CD8-positive, alpha-beta memory T cell (primary cell): ENCODE measurements at places on chromosomes 2 and 18.

DNA sequence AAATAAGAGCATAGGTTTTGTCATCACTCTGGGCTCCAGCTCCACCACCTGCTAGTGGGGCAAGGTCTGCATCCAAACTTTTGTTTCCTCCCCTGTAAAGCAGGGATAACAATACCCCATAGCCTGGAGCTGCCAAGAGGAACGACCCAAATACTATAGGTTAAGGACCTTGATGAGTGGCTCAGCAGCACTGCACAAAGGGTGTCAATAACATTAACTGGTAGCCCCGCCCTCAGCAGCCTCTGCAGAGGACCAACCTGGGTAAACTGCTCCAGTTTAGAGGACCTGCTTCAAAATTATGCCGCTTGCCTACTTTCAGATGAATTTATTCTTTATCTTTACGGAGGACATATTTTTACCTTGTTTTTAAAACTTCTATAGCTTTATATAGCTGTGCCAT lies 65.8 kb upstream of the RIOK3 start:
- no peak for DNase-seq

DNA sequence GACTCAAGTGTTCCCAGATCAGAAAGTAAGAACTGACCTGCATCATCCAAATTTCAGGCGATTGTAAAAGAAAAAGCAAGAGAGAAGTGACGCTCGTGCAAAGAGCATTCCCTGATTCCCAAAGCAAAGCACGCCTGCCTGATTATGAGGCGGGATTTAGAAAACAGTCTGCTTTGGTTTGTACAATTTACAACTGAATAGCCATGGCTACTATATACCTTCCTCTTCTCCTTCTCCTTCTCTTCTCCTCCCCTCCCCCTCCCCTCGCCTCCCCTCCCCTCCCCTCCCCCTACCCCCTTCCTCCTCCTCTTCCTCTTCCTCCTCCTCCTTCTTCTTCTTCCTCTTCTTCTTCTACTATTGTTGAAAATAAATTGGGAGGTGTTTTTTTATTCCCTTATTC lies 782.9 kb downstream of the GALR1 start:
- no peak for DNase-seq

DNA sequence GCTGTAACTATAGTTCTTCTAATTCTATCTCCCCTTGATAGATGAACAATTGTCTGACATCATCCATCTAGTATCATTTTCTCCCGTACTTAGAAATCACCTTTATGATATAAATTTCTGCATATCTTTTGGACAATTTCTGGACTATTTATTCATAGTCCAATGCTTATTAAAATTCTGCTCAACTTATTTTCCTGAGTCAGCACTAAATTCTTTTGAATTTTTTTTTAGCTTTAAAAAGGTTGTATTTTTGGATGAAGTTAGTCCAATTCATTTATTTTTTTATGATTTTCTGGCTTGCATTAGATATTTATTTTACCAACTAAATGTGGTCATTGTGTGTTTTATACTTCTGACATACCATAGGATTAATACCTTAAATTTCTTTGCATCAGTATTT lies 538.5 kb upstream of the DCC start:
- DNase-seq = no peak

DNA sequence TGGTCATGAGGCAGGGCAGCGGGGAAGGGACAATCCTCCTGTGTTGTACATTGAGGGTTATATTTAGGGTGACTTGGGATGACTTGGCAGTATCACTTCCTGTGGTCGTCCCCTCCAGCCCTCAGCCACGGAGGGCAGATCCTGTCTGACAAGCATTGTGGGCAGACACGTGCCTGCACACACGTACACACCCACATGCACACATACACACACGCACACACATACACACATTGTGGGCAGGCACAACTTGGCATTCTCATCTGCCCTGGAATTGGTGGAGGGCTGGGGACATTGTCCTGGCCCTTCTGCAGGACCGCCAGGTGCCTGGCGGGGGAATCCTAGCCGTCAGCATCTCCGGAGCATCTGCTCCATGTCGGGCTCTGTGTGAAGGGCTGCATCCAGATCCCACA lies 47.6 kb downstream of the ODC1 start:
- DNase-seq = no peak

DNA sequence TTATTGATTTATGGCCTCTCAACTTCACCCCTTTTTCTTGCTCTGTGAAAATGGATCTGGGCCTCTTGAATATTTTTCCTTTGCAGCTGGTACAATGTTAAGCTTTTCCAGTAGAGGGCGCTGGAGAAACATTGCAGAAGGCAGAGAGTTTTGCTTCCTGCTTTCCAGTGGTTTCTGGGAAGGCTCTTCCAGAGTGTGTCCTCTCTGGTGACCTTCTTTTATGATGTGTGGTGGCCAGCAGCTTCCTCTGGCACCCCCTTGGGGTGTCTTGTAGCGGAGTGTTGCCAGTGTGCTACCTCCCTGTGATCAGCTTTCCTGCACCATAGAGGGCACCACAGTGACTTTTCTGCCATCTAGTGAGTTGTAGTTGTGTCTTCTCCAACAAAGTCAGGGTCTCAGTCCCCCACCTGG lies 25.4 kb upstream of the MGAT5 start:
- no peak for DNase-seq

DNA sequence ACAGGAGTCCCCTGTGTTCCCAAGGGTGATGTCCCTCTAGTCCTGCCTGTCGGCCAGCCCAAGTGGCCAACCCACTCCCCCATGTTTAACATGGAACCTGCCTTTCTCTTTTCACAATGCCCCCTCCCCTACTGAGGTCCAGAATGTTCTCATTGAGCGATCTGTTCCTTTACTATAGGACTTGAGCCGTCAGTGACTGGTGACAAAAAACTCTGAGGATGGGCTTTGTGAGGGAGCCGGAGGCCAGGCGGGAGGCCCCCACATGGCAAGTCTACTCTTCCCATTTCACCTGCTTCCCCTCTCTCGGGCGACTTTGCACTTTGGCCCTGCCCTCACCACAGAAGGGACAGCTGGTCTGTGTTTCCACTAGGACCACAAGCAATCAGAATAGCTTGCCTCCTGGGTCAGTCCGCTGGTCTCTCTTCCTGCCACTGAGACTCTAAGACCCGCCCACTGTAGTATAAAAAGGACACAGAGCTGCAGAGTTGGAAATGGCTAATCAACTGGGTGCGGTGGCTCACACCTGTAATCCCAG lies 146.5 kb upstream of the RAB12 start:
- no peak for DNase-seq
